ENCODE measurements at places on chromosomes 7 and 10. TPM values are rescaled to one million over a fixed set of nuclear protein-coding genes. Genes with fewer than 3 reads are reported as not detected.

DNA sequence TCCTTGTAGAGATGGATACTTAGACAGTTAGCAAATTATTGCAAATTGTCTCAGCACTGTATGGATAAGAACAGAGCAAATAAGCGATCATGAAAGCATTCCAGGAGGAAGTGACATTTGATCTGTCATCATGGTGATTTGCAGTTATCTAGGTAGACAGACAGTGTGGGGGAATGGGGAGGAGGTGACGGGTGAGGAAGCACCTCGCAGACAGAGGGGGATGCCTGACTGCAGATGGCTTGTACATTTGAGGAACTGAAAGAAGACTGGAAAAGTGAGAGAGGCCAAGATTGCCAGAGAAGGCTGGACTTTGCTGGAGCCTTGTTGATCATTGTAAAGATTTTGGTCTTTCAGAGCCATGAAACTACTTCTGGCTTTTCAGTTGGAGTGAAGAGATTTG lies 318.2 kb upstream of the CELF2 start:
- DNase-seq = no peak
- H3K27me3 ChIP-seq = peaks cover 14% of the 10 kb centered on the region
- no peak overlapping the region for H3K4me3 ChIP-seq
- no peak overlapping the region for H3K27ac ChIP-seq

DNA sequence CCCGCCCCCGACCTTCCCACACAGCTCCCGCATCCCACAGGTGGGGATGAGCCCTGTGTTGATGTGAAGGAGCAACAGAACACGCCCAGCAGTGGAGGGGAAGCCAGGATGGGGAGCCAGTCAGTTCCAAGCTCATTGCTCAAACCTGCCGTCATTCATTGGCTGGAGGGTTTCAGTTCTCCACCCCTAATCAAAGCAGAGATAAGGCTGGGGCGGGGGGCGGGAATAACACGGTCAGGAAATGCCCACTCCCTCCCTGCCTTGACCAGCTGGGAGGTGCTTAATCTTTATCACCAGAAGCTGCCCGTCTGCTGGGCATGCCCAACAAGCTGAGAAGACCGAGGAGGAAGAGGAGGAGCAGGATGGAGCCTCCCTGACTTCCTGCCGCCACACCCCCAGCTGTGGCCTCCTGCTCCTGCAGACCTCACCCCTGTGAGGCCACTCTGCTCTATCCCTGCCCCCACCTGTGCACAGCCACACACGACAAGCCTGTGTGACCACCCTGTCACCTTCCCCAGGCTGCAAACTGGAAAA lies 265.1 kb downstream of the ZEB1 start:
- H3K36me3 ChIP-seq = no peaks in the 10 kb centered on the region
- no peak overlapping the region for H3K27ac ChIP-seq
- H3K4me3 ChIP-seq = no peak overlapping the region
- DNase-seq = no peak

- H3K36me3 ChIP-seq = no peaks in the 10 kb centered on the region
- no peak overlapping the region for H3K4me3 ChIP-seq
- H3K27ac ChIP-seq = no peak overlapping the region
- no peak for DNase-seq
These were observed 12.0 kb upstream of the BMPER start for GRCh38 chr7:33893377-33893776.

DNA sequence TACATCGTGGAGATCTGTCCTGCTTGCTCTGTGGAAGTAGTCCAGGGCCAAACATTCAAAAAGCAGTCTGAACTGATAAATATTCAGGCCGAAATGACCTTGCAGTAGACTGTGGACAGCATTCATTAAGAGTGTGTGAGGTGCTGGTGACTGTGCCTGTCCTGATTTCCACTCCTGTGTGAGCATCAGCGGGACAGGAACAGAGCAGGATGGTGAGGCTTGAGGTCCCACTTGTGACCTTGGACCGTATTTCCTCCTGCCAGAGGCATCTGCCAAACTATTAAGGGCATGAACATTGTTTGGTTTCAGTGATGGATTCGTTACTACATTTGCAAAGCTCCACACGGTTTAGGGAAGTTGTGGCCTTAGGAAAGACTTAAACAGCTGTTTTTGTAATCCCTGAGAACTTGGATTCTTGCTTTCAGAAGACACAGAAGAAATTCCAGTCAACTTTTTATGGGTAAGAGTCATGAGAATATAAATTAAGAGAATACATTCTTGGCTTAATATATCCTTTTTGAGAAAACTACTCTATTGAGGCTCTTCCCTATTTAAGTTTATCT lies 32.8 kb downstream of the CCNY start:
- H3K4me1 ChIP-seq = peaks cover 65% of the 10 kb centered on the region
- H3K27ac ChIP-seq = no peak overlapping the region
- H3K36me3 ChIP-seq = peaks cover 3% of the 10 kb centered on the region
- no peak for DNase-seq
- no peak overlapping the region for H3K4me3 ChIP-seq

DNA sequence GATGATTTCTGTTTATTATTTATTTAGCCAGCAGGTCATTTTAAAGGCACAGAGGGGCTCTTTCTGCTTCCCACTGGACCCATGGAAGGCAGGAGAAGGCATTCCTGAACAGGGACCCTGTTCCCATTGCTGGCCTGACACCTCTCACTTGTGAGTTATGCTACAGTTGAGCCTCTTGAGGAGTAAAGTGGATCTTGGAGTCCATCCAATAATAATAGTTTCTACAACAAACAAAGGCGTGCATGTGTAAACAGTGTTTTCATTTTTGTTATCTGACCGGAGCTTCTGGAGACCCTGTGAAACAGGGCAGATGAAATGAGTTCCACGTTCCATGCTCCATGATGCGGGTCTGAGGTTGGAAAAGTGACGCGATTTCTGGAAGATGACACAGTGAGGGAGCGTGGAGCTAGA lies 127.3 kb upstream of the HABP2 start:
- H3K4me1 ChIP-seq = no peaks in the 10 kb centered on the region
- DNase-seq = no peak
- no peak overlapping the region for H3K27ac ChIP-seq
- peaks cover 5% of the 10 kb centered on the region for H3K27me3 ChIP-seq

GRCh38 chr10:79416578-79417255 lies 28.7 kb downstream of the ZCCHC24 start:
- H3K27me3 ChIP-seq = no peaks in the 10 kb centered on the region
- peaks cover 5% of the 10 kb centered on the region for H3K4me1 ChIP-seq
- no peaks in the 10 kb centered on the region for H3K36me3 ChIP-seq
- no peak overlapping the region for H3K4me3 ChIP-seq
- no peak for DNase-seq
- no peak overlapping the region for H3K27ac ChIP-seq

- peaks cover 2% of the 10 kb centered on the region for H3K27me3 ChIP-seq
- peaks cover 22% of the 10 kb centered on the region for H3K4me1 ChIP-seq
- no peak overlapping the region for H3K4me3 ChIP-seq
- no peak for DNase-seq
- H3K36me3 ChIP-seq = no peaks in the 10 kb centered on the region
These were observed 4.0 kb upstream of the CFAP58 start for GRCh38 chr10:104349623-104350126.

- peaks cover 35% of the 10 kb centered on the region for H3K4me1 ChIP-seq
- H3K27me3 ChIP-seq = no peaks in the 10 kb centered on the region
- H3K4me3 ChIP-seq = no peak overlapping the region
- H3K36me3 ChIP-seq = peaks cover 7% of the 10 kb centered on the region
- DNase-seq = no peak
These were observed 8.8 kb downstream of the INPP5F start for GRCh38 chr10:119734396-119735332.

DNA sequence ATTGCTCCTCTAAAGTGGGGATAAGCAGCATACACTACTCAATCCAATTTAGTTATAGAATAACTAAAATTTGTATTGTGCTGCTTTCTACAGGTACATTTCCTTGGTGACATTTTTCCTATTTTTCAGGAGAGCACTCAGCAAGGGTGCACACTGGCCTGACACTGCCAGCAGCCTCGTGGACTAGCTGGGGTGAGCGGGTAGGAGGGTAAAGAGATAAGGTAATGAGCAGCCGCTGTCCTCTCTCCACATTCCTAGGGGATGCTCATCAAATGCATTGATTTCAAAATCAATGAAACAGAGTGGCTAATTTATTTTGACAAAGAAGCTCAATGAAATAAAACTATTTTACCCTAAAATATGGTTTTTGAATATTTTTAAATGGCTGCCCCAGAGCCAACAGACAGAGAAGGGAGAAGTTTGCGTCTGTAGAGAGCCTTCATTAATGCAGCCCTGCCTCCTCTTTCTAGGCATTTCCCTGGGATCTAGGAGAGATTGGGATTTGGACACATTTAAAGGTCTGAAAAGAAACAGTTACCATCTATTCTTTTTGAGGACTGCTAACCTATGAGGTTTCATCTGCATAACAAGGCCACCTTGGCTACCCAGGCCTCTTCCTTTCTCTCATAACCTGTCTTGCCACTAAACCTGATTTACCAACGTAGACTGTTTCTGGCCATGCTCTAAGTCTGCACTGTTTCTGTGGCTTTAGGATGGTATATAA lies 561.0 kb downstream of the IPMK start:
- H3K4me1 ChIP-seq = no peaks in the 10 kb centered on the region
- no peak overlapping the region for H3K27ac ChIP-seq
- no peaks in the 10 kb centered on the region for H3K36me3 ChIP-seq
- H3K4me3 ChIP-seq = no peak overlapping the region

DNA sequence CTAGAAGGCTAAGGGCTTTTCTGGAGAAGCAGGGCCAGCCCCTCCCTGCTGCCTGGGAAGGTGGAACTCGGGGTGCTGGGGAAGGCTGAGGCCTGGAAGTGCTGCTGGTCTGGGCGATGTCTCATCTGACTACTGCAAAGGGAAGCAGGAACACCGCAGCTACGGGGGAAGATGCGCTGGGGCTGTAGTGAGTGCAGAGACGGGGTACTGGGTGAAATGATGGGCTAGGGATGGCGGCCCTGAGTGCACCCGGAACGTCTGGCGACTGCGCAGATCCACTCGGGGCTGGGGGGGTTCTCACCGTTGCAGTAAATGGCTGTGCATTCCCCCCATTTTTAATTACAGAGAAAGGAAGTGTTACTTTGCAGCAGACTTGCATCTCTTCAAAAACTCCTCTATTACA lies 195.4 kb upstream of the ADARB2 start:
- no peaks in the 10 kb centered on the region for H3K36me3 ChIP-seq
- H3K27ac ChIP-seq = no peak overlapping the region
- H3K27me3 ChIP-seq = no peaks in the 10 kb centered on the region
- no peak overlapping the region for H3K4me3 ChIP-seq
- peaks cover 9% of the 10 kb centered on the region for H3K4me1 ChIP-seq

GRCh38 chr10:3325954-3326750 lies 153.6 kb upstream of the PITRM1 start:
- DNase-seq = no peak
- H3K27ac ChIP-seq = no peak overlapping the region

DNA sequence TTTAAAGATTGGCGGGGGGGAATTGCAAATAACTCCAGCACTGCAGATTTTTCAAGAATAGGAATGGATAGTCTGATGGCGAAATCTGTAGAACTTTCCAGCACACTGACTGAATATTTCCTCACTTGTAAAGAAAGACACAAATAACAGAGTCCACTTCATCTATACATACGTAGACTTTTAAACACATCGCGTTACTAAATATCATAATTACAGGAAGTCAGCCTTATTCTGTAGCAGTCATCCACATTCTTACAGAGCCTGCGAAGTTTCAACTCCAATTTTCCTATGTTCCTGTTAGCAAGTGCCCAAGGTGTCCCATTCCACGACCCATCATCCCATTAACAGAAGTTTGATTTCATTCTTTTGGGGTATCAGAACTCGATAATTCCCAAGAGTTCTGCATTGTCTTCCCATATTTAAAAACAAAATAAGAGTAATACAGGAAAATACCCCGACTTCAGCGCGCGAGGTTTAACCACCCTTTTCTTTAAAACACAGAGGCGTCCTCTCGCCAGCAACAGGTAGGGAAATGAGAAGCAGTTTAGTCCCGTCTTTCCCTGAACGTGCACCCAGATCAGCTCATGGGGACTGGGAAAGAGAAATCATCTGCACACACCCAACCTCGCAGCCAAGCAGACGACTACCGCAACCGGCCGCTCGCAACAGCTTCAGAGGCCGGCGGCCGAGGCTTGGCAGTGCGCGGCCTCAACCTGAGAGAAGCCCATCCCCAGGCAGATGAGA lies 880 bp downstream of the HERC4 start:
- peaks cover 29% of the 10 kb centered on the region for H3K36me3 ChIP-seq
- H3K27ac ChIP-seq = peak overlapping the region; percentile 94
- DNase-seq = no peak
- peaks cover 35% of the 10 kb centered on the region for H3K4me1 ChIP-seq

- H3K4me3 ChIP-seq = no peak overlapping the region
- no peak for DNase-seq
- H3K36me3 ChIP-seq = no peaks in the 10 kb centered on the region
- H3K27ac ChIP-seq = no peak overlapping the region
- H3K27me3 ChIP-seq = peaks cover 17% of the 10 kb centered on the region
These were observed 47.6 kb downstream of the SLIT1 start for GRCh38 chr10:97138174-97138573.

DNA sequence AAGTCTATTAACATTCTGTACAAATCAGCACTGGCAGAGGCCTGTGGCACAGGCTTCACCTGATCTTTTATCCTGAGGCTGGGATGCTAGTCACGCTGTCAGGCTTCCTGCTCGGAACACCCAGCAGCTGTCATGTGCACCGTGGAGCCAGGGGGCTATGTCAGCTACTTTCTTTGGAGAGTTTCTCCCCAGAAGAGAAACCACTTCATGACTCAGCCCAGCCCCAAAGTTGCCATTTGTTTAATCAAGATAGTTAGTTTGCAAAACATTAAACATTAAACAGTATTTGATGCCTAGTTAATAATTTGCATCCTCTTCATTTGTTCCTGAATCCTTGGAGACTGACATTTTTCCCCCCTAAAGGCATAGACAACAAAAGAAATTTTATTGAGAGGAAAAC lies at the start of gene HABP2:
TSS of gene HABP2 (plus strand) at position 353 of the 400 bp plus-strand sequence. CDS start 69 bp downstream, outside the sequence.
- H3K4me1 ChIP-seq = no peaks in the 10 kb centered on the region
- no peaks in the 10 kb centered on the region for H3K36me3 ChIP-seq
- DNase-seq = no peak
- H3K27ac ChIP-seq = no peak within 1 kb of the TSS

DNA sequence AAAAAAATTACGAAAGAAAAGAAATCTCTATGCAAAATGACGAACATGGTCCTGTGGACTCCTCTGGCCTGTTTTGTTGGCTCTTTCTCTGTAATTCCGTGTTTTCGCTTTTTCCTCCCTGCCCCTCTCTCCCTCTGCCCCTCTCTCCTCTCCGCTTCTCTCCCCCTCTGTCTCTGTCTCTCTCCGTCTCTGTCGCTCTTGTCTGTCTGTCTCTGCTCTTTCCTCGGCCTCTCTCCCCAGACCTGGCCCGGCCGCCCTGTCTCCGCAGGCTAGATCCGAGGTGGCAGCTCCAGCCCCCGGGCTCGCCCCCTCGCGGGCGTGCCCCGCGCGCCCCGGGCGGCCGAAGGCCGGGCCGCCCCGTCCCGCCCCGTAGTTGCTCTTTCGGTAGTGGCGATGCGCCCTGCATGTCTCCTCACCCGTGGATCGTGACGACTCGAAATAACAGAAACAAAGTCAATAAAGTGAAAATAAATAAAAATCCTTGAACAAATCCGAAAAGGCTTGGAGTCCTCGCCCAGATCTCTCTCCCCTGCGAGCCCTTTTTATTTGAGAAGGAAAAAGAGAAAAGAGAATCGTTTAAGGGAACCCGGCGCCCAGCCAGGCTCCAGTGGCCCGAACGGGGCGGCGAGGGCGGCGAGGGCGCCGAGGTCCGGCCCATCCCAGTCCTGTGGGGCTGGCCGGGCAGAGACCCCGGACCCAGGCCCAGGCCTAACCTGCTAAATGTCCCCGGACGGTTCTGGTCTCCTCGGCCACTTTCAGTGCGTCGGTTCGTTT lies 83.5 kb upstream of the SLF2 start:
- peaks cover 72% of the 10 kb centered on the region for H3K27me3 ChIP-seq
- no peak for DNase-seq
- no peak overlapping the region for H3K27ac ChIP-seq
- H3K4me3 ChIP-seq = peak overlapping the region; percentile 70

Gene ADIRF
- total RNA-seq = not detected

Gene CNPY1
- total RNA-seq = not detected

Gene KIAA1217
- total RNA-seq = 1.3 TPM

Gene LOXL4
- not detected for total RNA-seq
